Esophagus mucosa (tissue), 1 donor: ENCODE measurements at places on chromosomes 4 and X. TPM values are rescaled to one million over a fixed set of nuclear protein-coding genes. Genes with fewer than 3 reads are reported as not detected.

- peak; percentile 31 for ATAC-seq
These were observed 1.3 kb downstream of the NEUROG2 start for GRCh38 chr4:112514647-112515197.

The KCND1 gene
- total RNA-seq = 0.28 TPM

The TMEM144 gene
- total RNA-seq = 8.1 TPM

The VBP1 gene
- total RNA-seq = 30.7 TPM

DNA sequence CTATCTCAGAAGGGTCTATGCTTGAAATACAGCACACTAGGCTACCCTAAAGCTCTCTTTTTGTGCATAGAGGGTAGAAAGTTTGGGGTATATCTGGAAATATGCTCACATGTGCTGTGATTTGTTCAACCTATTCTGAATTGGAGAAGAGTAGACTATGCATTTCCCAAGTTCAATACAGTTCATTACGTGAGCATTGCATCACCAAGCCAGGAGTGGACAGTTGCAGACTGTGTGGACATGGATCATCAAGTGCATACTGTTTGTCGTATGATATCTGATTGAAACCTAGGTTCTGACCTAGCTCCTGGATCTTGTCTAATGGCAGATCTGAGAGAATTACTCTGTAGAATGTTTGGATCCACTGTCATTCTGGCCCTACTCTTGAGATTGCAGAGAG is 161.1 kb downstream of the FRAS1 start:
- ATAC-seq = no peak

The TEC gene
- total RNA-seq = 6.3 TPM

The ZMAT1 gene
- 0.36 TPM for total RNA-seq

DNA sequence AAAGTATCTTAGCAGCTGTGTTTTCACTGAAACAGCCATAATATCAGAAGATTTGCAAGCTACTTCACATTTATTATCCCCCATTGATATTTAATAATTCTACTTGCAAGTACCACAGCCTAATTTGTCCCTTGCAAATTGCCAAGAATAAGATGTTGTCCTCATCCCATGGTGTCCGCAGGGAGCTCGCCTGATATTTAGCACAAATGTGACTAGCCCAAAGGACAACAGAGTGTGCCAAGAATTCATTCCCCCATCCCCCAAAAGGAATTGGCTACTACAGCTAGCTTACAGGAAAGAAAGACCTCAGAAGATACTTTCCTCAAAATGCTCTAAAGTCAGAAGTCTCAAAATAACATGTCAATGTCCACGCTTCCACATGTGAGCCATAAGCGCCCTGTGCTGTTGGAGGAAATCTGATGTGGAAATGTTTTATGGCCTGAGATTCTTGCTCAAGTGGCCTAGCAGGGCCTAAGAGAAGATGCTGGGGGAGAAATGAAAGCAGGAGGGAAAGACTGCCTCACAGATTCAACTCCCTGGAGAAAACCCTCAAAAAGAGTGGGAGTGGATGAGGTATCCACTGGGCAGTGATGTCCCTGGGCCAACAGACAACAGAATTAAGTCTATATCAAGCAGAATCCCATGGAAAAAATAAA is 111.4 kb downstream of the SH3KBP1 start:
- no peak for ATAC-seq

The PCDH18 gene
- total RNA-seq = 2.8 TPM

- no peak for ATAC-seq
These were observed 122.1 kb downstream of the TBL1X start for GRCh38 chrX:9586992-9587392.

The SLITRK2 gene
- total RNA-seq = not detected

The IL13RA2 gene
- 0.16 TPM for total RNA-seq

The AMTN gene
- not detected for total RNA-seq

The BMPR1B gene
- total RNA-seq = 0.24 TPM

DNA sequence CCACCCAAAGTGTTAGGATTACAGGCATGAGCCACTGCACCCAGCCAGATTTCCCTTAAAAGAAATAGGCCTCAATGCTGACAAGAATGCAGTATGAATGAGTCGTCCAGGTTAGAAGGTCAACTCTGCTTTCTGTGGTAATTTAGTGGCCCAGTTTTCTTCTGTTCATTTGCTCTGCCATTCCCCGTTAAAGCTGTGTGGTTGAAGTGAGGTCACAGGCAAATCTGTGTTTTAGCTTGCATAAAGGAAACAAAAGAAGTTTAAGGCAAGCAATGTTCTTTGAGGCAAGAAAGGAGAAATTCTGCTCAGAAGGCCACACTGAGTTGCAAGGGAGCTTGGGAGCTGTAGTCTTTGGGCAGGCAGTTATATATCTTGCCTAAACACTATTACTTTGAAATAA is 176.8 kb downstream of the LARP7 start:
- no peak for ATAC-seq

GRCh38 chr4:7160951-7161440 is 31.3 kb upstream of the SORCS2 start:
- ATAC-seq = no peak

DNA sequence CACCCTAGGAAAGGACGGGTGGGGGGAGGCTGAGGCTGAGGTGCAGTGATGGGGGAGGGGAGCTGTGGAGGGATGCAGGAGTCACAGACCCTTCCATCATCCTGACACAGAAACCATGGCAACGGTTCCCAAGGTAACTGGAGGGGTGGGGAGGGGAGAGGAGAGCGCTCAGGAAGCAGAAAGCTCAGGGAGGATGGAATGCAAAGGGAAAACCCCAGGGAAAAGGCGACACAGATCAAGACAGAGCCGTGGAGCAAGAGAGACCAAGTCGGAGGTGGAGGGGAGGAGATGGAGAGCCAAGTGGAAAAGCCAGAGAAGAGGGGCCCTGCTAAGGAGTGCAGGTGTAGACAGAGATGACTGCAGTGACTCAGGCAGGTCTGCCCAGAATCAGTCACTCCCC is 14.5 kb downstream of the L1CAM start:
- no peak for ATAC-seq

The SH3D19 gene
- 31.6 TPM for total RNA-seq

DNA sequence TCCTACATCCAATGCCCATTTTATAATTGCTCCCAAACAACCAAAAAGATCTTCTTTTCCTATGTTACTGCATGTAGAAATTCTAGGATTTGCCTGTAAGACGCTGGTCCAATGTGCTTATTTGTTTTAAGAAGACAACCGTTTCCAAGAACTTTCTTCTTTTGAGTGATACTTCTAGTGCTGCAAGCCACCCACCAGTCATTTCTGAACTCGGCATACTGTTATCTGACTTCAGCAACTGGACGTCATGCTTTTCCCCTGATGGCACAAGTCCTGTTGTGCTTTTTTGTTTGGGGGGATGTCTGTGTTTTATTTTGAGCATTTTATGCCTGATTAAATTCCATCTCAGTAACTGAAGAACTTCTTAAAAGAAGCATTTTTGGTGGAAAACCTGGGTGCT is 16.0 kb upstream of the RAP1GDS1 start:
- ATAC-seq = no peak

- ATAC-seq = no peak
These were observed 18.7 kb downstream of the NAT8L start for GRCh38 chr4:2077537-2078460.

The KLHL13 gene
- 3.2 TPM for total RNA-seq

DNA sequence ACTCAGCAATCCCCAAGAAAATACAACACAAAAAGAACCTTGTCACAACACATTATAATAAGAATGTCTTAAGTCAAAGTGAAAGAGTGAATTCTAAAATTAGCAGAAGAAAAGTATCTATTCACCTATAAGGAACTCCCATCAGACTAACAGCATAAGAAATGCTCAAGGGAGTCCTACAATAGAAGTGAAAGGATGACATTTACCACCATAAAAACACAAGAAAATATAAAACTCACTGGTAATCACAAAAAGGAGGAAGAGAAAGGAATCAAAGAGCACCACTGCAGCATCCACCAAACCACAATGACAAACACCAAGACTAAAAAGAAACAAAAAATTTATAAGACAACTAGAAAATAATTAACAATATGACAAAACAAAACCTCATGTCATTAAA is 257.0 kb upstream of the AGTR2 start:
- no peak for ATAC-seq

DNA sequence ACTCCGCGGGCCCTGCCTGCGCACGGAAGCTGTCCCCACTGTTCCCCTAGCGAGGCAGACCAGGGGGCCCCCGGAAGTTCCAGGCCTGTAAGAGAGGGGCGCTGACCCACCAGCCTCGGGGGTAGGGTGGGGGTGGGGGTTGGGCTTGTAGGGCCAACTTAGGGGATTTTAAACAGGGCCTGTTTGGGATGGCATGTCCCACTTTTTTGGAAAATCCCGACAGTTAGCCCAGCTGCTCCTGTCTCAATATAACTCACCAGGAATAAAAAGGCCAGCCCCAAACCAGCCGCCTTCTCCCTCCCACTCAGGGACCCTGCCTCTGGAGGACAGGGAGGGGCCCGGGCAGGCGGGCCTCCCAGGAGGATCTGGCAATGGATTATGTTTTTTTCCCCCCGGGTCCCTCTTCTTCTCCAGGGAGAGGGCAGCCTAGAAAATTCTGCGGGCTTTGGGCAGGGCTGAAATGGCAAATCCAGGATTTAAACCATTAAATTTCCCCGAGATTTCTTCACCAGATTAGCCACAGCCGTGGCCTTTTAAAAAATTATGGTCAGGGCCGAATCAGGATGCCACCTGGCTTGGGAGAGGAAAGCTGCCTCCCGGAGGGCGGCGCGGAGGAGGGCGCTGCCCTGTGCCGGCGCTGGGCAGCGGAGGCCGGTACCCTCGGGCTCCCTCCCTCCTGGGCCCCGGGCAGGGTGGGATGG is 957 bp downstream of the PPP2R2C start:
- ATAC-seq = peak; percentile 3

DNA sequence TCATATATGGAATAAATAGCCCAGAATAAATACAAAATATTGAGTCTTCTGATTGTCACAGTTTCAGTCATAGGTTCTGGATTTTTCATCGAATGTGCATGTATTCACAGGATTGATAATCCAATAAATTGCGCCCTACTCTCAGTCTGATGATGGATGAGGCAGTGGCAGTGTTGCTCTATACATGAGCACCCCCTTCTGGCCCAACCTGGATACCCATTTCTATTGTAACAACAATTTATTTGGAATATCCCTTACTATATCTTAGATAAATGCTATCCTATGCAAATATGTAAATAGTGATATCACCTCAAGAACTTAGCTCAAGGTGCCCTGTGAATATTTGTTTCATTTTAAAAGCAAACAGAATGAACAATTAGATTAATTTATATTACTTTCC is 733.7 kb upstream of the PABPC4L start:
- ATAC-seq = no peak

The HERC3 gene
- 20.9 TPM for total RNA-seq

- no peak for ATAC-seq
These were observed 1100.0 kb downstream of the FAT4 start for GRCh38 chr4:126414741-126415140.

DNA sequence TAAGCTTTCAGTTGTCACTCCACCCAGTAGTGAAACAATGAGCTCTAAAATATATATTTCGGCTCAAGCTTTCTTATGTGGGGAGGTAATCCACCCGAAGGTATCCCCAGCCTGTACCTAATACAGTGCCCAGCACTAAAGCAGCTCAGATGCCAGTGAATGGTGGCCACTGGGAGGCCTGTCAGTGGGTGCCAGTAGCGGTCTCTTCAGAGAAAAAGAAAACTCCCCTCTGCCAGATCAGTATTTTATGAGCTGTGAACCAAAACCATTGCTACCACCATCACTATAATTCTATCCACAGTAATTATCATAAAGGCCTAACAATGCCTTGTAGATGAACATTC is 835 bp upstream of the NFKB1 start:
- ATAC-seq = no peak

The TMEM156 gene
- total RNA-seq = 0.16 TPM

- ATAC-seq = peak; percentile 43
These were observed 33.4 kb upstream of the RASGEF1B start for GRCh38 chr4:81505004-81505598.

The POF1B gene
- 30.9 TPM for total RNA-seq

DNA sequence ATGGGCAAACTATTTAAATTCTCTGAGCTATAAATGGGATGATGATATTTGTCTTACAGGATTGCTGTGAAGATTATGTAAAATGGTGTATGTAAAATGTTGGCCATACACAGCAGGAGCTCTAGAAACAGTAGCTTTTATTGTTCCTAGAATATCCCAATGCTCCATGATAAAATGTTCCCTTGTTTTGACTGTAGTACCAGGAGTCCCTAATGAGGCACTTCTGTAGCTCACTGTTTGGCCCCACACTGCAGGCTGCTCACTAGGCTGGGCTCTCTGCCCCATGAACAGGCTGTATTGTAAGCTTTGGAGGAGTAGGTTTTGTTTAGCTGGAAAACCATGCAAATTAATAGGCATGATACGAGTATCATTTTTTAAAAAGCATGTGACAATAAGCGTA is 3.3 kb upstream of the FGA start:
- no peak for ATAC-seq

The CLGN gene
- total RNA-seq = 1.2 TPM

- no peak for ATAC-seq
These were observed 16.5 kb downstream of the KLHL13 start for GRCh38 chrX:118100091-118100490.

The HNRNPDL gene
- total RNA-seq = 111 TPM

GRCh38 chr4:87304745-87305432 is 17.8 kb downstream of the HSD17B13 start:
- peak; percentile 38 for ATAC-seq

GRCh38 chr4:78014889-78015886 is 41.9 kb upstream of the FRAS1 start:
- no peak for ATAC-seq

DNA sequence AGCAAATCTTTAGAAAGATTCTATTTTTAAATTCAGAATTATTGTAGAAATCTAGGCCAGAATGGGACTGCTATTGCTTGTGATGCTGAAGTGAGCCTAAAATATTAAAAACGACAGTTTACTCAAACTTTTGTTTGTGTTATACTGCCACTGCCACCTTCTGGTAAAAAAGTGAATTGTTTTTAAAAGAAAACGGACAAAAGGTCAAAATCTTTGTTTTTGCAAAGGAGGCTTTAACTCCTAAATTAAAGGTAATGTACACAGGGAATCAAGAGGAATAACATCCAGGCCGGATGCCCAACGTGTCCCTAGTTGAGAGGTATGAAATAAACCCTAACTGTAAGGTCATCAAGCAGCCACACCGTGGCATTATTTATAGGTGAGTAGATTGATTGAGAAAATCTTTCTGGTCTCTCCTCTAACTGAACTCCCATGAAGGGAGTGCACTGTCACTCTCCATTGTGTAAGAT is 338.3 kb upstream of the GALNT7 start:
- ATAC-seq = no peak

The DAPP1 gene
- 54.7 TPM for total RNA-seq

- ATAC-seq = no peak
These were observed 232.5 kb downstream of the PCDH7 start for GRCh38 chr4:30952526-30953219.

The NUDT6 gene
- total RNA-seq = 3.9 TPM

The KCTD8 gene
- not detected for total RNA-seq

GRCh38 chr4:80540785-80541469 is 205.4 kb downstream of the CFAP299 start:
- ATAC-seq = no peak

DNA sequence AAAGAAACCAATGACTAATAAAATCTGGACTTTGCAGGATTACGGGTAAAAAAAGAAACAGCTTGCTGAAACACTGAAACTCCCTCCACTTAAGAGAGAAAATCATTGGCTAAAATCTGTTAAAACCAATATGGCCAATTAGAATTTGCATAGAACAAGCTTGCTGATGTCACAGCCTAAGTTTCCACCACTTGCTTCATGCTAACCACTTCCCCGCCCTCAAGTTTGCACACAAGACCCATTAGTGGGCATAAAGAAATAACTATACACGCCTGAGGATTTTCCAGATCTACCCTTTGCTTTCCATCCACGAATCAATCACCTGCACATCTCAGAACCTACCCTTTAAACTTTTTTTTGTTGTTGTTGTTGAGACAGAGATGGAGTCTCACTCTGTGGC is 42.7 kb upstream of the PHEX start:
- no peak for ATAC-seq
